ENCODE measurements at places on chromosomes 2 and 18. TPM values are rescaled to one million over a fixed set of nuclear protein-coding genes. Genes with fewer than 3 reads are reported as not detected.

DNA sequence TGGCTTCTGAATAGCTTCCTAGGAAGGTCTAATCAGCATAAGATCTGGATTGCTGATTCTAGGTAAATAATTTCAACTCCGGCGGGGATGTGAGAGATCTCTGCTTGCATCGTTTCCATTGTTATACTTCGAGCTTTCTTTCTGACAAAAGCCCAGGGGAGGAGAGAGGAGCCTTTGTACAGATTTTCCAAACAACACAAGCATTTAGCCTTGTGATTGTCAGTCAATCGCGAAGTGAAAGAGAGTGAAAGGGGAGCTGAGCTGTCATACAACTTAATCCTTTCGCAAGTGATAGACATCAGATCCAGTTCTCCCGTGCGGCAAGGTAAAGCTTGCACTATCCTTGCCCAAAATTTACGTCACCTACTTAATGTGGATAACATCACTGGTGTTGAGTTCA is 26.2 kb downstream of the RALB start:
- H3K36me3 ChIP-seq = no peaks in the 10 kb centered on the region
- H3K27me3 ChIP-seq = no peaks in the 10 kb centered on the region
- no peak overlapping the region for H3K4me3 ChIP-seq
- H3K27ac ChIP-seq = no peak overlapping the region
- no peaks in the 10 kb centered on the region for H3K4me1 ChIP-seq

Gene LYG2
- not detected for total RNA-seq

GRCh38 chr2:138028538-138028937 is 64.3 kb downstream of the HNMT start:
- no peak for DNase-seq
- H3K27me3 ChIP-seq = no peaks in the 10 kb centered on the region
- H3K4me3 ChIP-seq = no peak overlapping the region
- H3K4me1 ChIP-seq = no peaks in the 10 kb centered on the region
- no peaks in the 10 kb centered on the region for H3K36me3 ChIP-seq

- H3K4me3 ChIP-seq = peak within 1 kb of the TSS; percentile 26
- no peaks in the 10 kb centered on the region for H3K36me3 ChIP-seq
- no peak within 1 kb of the TSS for H3K27ac ChIP-seq
- peaks cover 42% of the 10 kb centered on the region for H3K27me3 ChIP-seq
- no peak for DNase-seq
- no peaks in the 10 kb centered on the region for H3K4me1 ChIP-seq
Observed at GRCh38 chr18:7117390-7118355, at the start of gene LAMA1. TSS of gene LAMA1 (minus strand) at chr18:7117797. CDS start at chr18:7117720, 77 bp downstream.

Gene CLIP4
- 2.1 TPM for total RNA-seq

Data from colonic mucosa (tissue), 4 donors.